Activated CD4-positive, alpha-beta memory T cell treated with anti-CD3 and anti-CD28 coated beads for 36 hours (primary cell): ENCODE measurements at places on chromosomes 1 and 21. TPM values are rescaled to one million over a fixed set of nuclear protein-coding genes. Genes with fewer than 3 reads are reported as not detected.

PRAMEF26 gene
- total RNA-seq, result not detected

BEND5 gene
- 2.5 TPM for total RNA-seq

RGS16 gene
- total RNA-seq, result 51.9 TPM

GRCh38 chr1:152244576-152245273, 20.7 kb upstream of the HRNR start:
- H3K27ac ChIP-seq, result no peak overlapping the region
- H3K4me3 ChIP-seq, result no peak overlapping the region
- no peaks in the 10 kb centered on the region for H3K4me1 ChIP-seq
- H3K36me3 ChIP-seq, result no peaks in the 10 kb centered on the region

- peaks cover 38% of the 10 kb centered on the region for H3K27me3 ChIP-seq
- peaks cover 13% of the 10 kb centered on the region for H3K4me1 ChIP-seq
- H3K36me3 ChIP-seq, result no peaks in the 10 kb centered on the region
Measured at GRCh38 chr21:38989745-38990423, 184.2 kb downstream of the ETS2 start.

- H3K27me3 ChIP-seq, result no peaks in the 10 kb centered on the region
- DNase-seq, result no peak
- peaks cover 34% of the 10 kb centered on the region for H3K4me1 ChIP-seq
- peaks cover 12% of the 10 kb centered on the region for H3K36me3 ChIP-seq
- no peak overlapping the region for H3K27ac ChIP-seq
Measured at GRCh38 chr1:204415351-204415750, 3.7 kb upstream of the PPP1R15B start.

ATP6V1G3 gene
- total RNA-seq, result not detected

DNA sequence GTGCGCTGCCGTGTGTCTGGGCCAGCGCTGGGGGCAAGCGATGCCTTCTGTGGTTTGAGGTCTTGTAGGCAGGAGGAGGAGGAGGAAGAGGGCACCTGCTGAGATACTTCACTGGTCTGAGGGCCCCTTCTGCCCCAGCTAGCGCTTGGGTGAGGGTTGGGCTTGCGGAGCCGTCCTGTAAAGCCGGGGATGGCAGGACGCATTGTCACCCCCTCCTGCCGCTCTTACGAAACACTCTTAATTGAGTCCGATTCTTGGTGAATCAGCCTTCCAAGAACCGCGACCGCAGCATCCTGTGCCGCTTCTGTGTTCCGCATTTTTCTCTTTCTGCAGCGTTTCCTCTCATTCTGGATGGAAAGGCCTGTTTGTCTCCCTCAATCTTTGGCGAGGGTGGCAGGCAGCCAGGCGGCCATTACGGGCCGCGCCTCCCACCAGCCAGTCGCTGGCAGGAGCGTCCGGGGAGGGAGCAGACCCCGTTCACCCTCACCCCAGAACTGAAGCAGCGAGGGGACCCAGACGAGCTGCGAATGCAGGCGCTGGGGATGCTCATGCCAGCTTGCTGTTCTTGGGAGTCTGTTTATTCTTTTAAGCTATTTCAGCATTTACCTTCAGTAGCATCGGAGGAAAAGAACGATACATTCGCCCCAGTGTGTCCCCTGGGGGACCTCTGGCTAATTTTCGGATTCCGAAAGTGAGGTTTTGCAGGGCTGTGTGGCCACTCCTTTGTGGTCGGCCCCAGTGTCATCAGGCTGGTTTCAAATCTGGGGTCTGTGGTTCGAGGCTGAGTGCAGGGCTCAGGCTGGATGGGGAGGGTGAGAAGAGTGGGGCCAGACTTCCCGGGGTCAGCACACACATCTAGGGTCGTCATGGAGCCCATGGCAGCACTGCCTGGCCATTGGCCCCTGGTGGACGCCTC, 62.7 kb downstream of the SKI start:
- peaks cover 4% of the 10 kb centered on the region for H3K36me3 ChIP-seq
- H3K27ac ChIP-seq, result peak overlapping the region; percentile 96
- peak overlapping the region; percentile 70 for H3K4me3 ChIP-seq

PRR9 gene
- total RNA-seq, result not detected

GRCh38 chr1:201715801-201716741, 112.9 kb upstream of the IPO9 start:
- no peak for DNase-seq
- no peaks in the 10 kb centered on the region for H3K4me1 ChIP-seq
- H3K27ac ChIP-seq, result no peak overlapping the region
- H3K27me3 ChIP-seq, result no peaks in the 10 kb centered on the region
- no peaks in the 10 kb centered on the region for H3K36me3 ChIP-seq

DNA sequence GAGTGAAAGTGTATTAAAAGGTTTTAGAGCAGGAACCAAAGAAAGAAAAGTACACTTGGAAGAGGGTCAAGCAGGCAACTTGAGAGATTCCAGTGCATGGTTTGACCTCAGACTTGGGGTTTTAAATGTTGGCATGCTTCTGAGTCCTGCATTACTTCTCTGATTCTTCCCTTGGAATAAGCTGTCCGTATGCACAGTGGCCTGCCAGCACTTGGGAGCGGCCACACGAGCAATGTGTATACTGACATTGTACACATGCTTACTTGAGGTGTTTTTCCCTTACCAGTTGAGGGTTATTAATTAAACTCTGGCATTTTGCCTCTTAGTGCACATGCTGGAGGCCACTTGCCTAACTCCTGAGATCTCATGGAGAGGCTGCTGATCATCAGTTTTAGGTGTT, 786.6 kb upstream of the RGS18 start:
- H3K27me3 ChIP-seq, result no peaks in the 10 kb centered on the region
- H3K4me3 ChIP-seq, result no peak overlapping the region
- H3K36me3 ChIP-seq, result no peaks in the 10 kb centered on the region
- no peaks in the 10 kb centered on the region for H3K4me1 ChIP-seq
- H3K27ac ChIP-seq, result no peak overlapping the region

DNA sequence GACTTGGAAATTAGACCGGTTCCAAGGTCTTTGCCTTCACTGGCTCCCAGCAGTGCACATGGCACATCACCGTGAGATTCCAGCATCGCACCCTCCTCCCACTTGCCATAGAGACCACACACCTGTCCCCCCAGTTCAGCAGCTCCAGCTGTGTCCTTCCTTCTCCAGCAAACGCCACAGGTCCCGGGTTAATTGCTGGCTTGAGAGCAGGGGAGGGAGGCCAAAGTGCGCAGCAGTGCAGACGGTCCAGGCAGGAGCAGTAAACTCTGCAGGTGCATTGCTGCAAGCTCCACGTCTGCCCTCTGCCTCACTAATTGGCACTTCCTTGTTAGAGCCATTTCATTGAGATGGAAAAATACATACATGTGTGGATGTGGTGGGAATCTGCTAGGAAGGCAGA, 65.3 kb downstream of the KLHDC7A start:
- DNase-seq, result no peak
- no peaks in the 10 kb centered on the region for H3K36me3 ChIP-seq
- no peaks in the 10 kb centered on the region for H3K4me1 ChIP-seq
- H3K4me3 ChIP-seq, result no peak overlapping the region
- H3K27me3 ChIP-seq, result peaks cover 39% of the 10 kb centered on the region

- H3K27ac ChIP-seq, result no peak overlapping the region
- peaks cover 9% of the 10 kb centered on the region for H3K36me3 ChIP-seq
- no peaks in the 10 kb centered on the region for H3K27me3 ChIP-seq
- no peak for DNase-seq
Measured at GRCh38 chr1:2150801-2151200, 43.8 kb downstream of the FAAP20 start.

DNA sequence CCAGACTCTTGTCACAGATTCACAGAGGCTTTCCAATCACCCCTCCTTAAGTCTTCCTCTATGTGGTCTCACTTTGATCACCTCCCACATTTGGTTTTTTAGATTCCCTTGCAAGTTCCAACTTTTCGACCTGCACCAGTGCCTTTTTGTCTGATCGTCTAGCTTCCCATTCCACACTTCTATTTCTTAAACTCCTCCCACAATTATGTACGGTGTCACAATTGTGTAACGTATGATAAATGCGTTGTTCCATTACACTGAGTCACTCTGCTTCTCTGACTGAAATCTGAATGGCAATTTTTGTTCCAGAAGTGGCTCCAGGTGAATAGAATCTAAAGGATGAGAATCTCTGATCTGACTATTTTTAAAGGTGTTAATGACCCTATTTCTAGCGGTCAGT, 320.1 kb downstream of the LMX1A start:
- H3K27me3 ChIP-seq, result no peaks in the 10 kb centered on the region
- no peak overlapping the region for H3K4me3 ChIP-seq
- no peak overlapping the region for H3K27ac ChIP-seq
- H3K36me3 ChIP-seq, result no peaks in the 10 kb centered on the region

DNA sequence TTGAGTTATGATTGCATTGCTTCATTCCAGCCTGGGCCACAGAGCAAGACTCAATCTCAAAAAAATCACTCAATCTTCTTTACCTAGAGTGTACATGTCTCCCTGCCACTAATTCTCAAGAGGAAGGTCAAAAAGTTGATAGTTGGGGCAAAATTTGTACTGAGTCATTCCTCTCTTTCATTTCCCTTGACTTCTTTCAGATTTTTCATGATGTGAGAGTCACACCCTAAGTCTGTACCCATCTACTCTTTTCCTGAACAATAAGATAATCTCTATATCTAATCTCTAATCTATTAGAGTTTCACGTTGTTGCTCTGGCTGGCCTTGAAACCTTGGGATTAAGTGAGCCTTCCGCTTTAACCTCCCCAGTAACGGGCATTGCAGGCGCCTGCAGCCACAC, 1.1 kb upstream of the BRDT start:
- peaks cover 18% of the 10 kb centered on the region for H3K4me1 ChIP-seq
- no peaks in the 10 kb centered on the region for H3K27me3 ChIP-seq
- H3K36me3 ChIP-seq, result no peaks in the 10 kb centered on the region
- no peak for DNase-seq

DNA sequence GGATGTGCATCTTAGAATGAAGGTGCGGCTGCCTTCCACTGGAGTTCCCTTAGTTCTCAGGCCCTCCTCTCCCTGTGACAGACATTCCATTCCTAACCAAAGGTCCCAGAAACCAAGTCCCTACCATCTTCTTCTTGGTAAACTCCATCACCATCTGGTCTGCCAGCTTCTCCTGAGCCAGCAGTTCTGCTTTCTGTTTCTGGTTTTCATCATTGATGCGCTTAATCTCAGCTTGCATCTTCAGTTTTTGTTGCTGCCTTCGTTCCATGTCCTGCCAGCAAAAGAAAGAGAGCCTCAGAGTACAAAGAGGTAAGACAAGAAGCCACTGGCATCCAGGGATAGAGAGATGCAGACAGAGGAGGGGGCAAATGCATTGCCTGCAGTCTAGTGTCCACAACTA, 18.0 kb upstream of the VSIG8 start:
- H3K4me1 ChIP-seq, result no peaks in the 10 kb centered on the region
- H3K27me3 ChIP-seq, result no peaks in the 10 kb centered on the region
- H3K27ac ChIP-seq, result no peak overlapping the region
- DNase-seq, result no peak
- H3K36me3 ChIP-seq, result no peaks in the 10 kb centered on the region

DIRAS3 gene
- not detected for total RNA-seq

BRDT gene
- total RNA-seq, result not detected

GRCh38 chr21:37532868-37533780, 166.6 kb downstream of the DYRK1A start:
- no peaks in the 10 kb centered on the region for H3K36me3 ChIP-seq
- H3K4me3 ChIP-seq, result no peak overlapping the region
- H3K27ac ChIP-seq, result no peak overlapping the region

CELA3A gene
- total RNA-seq, result not detected

GRCh38 chr1:226702318-226702956, 36.6 kb downstream of the ITPKB start:
- DNase-seq, result no peak
- H3K4me1 ChIP-seq, result peaks cover 78% of the 10 kb centered on the region
- H3K27me3 ChIP-seq, result no peaks in the 10 kb centered on the region
- peaks cover 19% of the 10 kb centered on the region for H3K36me3 ChIP-seq
- peak overlapping the region; percentile 89 for H3K27ac ChIP-seq
- peak overlapping the region; percentile 74 for H3K4me3 ChIP-seq

TCEA3 gene
- 4.5 TPM for total RNA-seq

GRCh38 chr1:117312453-117313138, 54.7 kb upstream of the MAN1A2 start:
- no peaks in the 10 kb centered on the region for H3K36me3 ChIP-seq
- peaks cover 13% of the 10 kb centered on the region for H3K4me1 ChIP-seq
- H3K27ac ChIP-seq, result no peak overlapping the region
- no peak overlapping the region for H3K4me3 ChIP-seq
- H3K27me3 ChIP-seq, result peaks cover 2% of the 10 kb centered on the region

DNA sequence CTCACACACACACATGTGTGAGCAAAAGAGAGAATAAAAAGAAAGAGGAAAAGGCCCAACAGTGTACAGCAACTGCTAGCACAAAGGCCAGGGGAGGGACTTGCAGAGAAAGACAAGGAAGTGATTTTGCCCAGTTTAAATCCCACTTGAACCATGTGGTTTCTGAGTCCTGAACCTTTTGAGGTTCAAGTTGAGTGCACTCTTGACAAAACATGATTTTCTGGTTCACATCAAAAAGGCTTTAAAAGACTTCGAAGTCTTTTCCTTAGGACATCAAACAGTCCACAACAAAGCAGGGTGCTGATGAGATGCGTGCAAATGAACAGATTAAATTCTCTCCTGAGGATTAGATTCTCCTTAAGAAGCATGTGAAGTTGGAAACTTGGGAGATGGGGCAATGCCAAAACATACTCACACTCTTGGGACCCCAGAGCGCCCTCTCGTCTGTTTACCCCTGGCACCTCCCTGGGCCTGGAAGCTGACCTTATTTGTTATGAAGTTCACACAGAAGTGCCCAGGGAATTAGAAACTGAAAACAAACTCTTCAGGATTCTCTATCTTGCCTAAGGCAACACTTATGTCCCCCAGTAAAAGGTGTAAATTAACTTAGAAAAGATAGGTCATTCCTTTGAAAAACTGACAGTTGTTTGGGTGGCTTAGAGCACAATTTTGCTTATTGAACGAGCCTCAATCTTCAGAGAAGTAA, 31.5 kb downstream of the RNF220 start:
- no peak overlapping the region for H3K27ac ChIP-seq
- no peak for DNase-seq
- no peak overlapping the region for H3K4me3 ChIP-seq
- H3K36me3 ChIP-seq, result no peaks in the 10 kb centered on the region

DNA sequence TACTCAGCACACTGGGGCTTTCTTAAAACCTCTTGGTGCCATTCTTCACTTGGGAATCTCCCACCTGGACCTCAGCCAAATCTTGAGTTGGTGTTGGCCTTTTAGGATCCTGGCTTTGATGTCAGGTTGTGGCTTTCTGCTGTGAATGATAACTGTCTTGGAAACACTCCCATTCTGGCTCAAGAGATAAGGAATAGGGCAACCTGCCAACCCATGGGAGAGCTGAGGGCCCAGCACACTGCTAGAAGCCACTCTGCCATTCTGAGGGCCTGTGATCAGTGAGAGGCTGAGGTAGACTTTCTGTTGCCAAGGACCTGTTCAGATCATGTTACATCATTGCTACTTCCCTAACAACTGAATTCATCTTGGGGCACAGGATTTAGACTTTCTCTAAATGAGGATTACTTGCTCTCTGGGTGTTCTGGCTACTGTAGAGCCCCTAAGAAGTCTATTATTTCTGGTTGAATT, 45.8 kb downstream of the TTC39A start:
- peaks cover 25% of the 10 kb centered on the region for H3K4me1 ChIP-seq
- no peaks in the 10 kb centered on the region for H3K36me3 ChIP-seq
- no peak overlapping the region for H3K4me3 ChIP-seq
- DNase-seq, result no peak

- no peak for DNase-seq
- H3K27ac ChIP-seq, result no peak overlapping the region
- H3K4me1 ChIP-seq, result peaks cover 14% of the 10 kb centered on the region
Measured at GRCh38 chr1:204317170-204317569, 42.6 kb downstream of the PLEKHA6 start.

RLF gene
- 19.6 TPM for total RNA-seq

GRCh38 chr1:170734412-170735175, 70.7 kb downstream of the PRRX1 start:
- H3K4me1 ChIP-seq, result no peaks in the 10 kb centered on the region
- no peaks in the 10 kb centered on the region for H3K36me3 ChIP-seq
- H3K27ac ChIP-seq, result no peak overlapping the region
- no peak for DNase-seq
- no peak overlapping the region for H3K4me3 ChIP-seq
